ENCODE measurements at places on chromosomes 4 and X.

DNA sequence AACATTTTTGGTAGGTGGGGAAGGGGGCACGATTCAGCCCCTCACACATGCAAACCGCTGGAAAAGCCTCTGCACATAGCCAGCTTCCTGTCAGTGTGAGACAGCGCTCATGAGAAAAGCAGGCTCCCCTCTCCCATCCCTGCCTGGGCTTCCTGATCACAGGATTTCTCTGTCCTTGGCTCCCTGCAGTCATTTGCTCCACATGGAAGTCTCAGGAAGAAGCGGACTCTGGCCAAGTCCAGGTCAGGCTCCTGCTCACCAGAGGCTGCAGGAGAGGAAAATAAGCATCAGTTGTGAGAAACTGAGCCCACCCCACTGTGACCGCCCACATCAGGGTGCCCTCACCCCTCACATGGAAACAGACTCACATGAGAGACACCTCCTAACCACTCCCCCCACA is 664.3 kb upstream of the TENM3 start:
- DNase-seq: no peak

DNA sequence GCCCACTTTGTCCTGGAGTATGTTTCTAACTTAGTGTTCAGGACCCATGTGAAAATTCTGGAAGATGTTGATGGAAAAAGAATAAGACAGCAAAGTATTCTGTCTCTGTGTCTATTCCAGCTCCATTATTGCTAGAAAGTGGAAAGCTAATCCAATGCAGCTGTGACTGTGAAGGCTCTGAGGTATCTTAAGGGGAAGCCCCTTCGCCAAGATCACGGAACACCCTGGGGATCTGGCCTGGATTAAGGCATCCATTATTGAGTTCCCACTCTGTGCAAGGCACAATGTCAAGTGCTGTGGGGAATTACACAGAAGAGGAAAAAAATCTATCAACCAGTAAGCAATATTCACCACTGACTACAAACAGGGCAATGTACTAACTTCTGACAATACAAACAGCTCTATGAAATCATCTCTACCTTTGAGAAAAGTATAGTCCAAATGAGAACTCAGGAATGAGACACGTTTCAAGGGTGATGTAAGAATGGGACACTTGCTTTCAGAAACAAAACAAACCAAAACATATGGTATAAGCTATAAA is 222.1 kb downstream of the LDB2 start:
- no peak for DNase-seq

DNA sequence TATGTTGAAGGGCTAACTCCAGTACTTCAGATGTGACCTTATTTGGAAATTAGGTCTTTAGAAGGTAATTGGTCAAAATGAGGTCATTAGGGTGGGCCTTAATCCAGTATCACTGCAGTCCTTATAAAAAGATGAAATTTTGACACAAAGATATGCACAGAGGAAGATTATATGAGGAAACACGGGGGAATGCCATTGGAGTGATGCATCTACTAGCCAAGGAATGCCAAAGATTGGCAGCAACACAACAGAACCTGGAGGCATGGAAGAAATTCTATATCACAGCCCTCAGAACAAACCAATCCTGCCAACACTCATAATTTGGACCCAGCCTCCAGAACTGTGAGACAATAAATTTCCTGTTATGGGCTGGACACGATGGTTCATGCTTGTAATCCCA is 17.6 kb downstream of the TRIM61 start:
- peak; percentile 87 for DNase-seq

GRCh38 chr4:125515016-125515415 is 200.3 kb downstream of the FAT4 start:
- no peak for DNase-seq

DNA sequence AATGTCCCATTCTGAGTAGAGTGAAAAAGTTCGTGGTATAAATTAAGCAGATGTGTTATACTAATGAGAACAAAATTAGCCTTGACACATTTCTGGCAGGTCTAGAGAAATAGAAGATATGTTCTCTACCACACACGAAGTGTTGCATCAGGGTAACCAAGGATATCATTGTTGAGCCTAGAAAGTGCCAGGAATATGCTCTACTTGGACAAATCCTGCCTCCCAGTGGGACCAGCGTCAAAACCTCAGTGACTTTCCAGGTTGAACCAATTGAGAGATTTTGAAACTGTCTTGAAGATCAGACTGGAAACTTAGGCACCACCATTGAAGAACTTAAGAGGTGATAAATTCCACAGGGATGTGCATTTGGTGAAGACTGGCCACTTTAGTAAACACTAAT is 115.9 kb downstream of the HPGD start:
- DNase-seq: no peak

DNA sequence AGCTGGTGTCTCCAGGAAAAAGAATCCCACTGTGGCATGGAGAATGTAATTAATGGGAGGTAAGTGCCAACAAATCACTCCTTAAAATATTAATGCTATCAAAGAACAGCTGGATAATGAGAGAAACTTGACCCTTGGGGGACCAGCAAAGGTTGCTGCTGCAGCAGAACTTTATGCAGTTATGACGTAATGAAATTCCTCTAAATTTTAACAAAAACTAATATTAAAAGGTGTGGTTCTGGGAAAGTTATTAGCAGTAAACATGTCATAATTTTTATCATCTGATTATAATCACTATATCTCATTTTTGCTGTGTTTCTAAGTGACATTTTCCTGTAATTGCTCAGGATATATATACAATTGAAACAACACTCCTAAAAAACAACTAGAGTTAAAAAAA is 1.7 kb upstream of the SHISA3 start:
- no peak for DNase-seq

Data from HS-27A (cell line).